Activated naive CD4-positive, alpha-beta T cell treated with anti-CD3 and anti-CD28 coated beads, Interleukin-2, amount 50 U/mL, for 16 hours (primary cell): ENCODE measurements at places on chromosomes 3 and 15.

GRCh38 chr3:84100861-84101260 is 857.9 kb upstream of the CADM2 start:
- DNase-seq = no peak

DNA sequence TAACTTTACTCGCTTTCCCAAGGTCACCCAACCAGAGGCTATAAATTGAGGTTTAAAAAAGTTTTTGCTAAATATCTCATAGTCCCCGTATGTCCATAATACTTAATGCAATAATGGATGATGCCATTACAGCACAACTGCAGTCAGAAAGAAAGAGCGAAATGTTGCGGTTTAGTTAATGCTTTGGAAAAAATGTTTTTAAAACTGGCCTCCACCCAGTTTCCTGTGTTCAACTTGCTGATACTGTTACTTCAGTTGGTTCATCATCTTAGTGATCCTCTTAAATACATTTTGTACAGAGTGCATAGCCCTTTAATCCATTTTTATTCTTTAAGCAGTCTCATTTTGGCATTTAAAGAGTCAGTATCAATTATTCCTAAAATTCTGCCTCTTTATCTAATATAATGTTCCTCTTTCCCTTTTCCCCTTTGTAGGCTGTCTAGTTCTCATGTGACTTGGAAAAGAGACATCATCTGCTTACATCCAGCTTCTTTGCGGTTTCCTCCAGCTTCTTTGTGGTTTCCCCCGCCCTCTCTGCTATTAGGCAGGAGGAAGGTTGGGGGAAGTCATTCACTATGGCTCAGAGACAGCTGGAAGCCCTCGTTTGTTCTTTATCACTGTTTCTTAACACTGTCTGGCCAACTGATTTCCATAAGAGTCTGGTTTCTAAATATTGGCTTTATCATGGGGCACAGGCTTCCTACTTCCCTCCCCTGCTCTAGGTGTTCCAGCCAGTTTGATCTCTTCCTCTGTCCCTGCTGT is 154.3 kb downstream of the GOLIM4 start:
- DNase-seq = no peak

GRCh38 chr3:68751888-68752287 is 180.5 kb downstream of the TAFA4 start:
- no peak for DNase-seq

GRCh38 chr3:161770484-161771386 is 274.1 kb downstream of the OTOL1 start:
- DNase-seq = no peak

DNA sequence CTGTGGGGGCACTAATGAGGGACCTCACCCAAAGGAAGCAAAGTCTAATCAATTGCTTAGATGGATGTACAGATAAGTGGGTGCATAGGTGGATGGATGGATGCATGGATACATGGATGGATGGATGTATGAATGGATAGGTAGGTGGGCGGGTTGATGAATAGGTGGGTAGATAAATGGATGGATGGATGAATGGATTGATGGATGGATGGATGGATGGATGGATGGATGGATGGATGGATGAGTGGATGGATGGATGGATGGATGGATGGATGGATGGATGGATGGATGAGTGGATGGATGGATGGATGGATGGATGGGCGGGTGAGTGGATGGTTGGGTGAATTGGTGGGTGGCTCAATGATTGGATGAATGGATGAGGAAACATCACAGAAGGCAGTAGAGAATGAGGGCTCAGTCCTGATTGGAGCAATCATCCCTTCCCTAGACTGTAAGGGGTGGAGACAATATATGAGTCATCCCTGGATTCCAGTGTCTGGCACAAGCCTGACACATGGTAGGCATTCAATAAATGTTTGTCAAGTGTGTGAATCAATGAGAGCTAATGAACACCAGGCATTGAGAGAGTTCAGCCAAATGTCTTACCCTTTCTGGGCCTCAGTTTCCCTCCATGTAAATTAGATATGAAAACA is 40.4 kb upstream of the PXYLP1 start:
- DNase-seq = no peak

DNA sequence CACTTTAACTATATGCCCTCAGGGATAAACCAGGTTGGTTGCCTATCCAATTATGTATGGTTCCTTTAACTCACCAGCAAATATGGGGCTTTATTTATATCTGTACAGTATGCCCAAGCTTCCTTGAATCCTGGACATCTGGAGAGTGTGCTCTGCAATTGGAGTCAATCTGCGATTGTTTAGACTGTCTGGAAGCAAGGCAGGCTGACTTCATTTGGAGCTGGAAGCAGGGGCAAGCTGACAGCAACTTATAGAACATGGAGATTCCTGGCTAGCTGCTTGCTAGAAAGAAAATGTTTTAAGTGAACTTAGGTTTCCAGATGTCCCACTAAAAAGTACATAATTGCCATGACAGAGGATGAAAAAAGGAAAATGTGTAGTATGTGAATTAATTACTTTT is 63.7 kb upstream of the TPRG1 start:
- DNase-seq = no peak

GRCh38 chr3:67832817-67833216 is 178.4 kb upstream of the SUCLG2 start:
- no peak for DNase-seq

DNA sequence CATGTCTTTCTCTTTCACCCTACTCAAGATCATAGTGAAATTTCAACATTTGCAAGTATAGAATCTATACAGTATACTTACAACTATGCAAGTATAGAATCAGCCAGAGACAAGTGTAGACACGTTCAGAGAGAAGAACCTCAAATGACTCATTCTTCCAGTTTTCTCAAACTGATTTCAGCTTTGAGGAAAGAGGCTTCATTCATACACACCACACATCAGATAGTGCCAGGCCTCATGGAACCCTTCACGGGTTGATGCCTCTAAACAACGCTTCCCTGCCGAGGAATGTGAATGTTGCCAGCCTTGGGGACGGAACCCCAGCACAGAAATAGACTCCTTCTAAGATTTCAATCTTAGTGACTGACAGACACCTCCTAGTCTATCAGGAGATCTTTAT is 135.7 kb downstream of the FOXP1 start:
- DNase-seq = no peak

- no peak for DNase-seq
Measured at GRCh38 chr15:66419471-66419870, 32.8 kb downstream of the MAP2K1 start.

DNA sequence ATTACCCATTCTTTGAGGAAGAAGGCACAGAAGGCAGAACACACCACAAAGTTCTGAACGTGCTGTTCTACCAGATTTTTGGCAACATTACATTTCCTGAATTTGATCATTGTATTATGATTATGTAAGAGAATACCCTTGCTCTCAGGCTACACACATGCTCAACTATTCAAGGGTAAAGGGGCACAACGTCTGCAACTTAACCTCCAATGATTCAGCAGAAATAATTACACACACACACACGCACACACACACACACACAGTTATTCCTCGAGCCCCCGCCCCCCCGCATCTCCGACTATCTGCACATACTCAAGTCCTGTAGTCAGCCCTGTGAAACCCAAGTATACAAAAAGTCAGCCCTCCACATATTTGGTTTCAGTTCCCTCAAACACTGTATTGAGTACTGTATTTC is 26.8 kb downstream of the RPN1 start:
- DNase-seq = no peak

GRCh38 chr15:25801586-25802284 is 61.4 kb downstream of the ATP10A start:
- DNase-seq = no peak

- no peak for DNase-seq
Measured at GRCh38 chr15:54307252-54307902, 329.1 kb downstream of the UNC13C start.

DNA sequence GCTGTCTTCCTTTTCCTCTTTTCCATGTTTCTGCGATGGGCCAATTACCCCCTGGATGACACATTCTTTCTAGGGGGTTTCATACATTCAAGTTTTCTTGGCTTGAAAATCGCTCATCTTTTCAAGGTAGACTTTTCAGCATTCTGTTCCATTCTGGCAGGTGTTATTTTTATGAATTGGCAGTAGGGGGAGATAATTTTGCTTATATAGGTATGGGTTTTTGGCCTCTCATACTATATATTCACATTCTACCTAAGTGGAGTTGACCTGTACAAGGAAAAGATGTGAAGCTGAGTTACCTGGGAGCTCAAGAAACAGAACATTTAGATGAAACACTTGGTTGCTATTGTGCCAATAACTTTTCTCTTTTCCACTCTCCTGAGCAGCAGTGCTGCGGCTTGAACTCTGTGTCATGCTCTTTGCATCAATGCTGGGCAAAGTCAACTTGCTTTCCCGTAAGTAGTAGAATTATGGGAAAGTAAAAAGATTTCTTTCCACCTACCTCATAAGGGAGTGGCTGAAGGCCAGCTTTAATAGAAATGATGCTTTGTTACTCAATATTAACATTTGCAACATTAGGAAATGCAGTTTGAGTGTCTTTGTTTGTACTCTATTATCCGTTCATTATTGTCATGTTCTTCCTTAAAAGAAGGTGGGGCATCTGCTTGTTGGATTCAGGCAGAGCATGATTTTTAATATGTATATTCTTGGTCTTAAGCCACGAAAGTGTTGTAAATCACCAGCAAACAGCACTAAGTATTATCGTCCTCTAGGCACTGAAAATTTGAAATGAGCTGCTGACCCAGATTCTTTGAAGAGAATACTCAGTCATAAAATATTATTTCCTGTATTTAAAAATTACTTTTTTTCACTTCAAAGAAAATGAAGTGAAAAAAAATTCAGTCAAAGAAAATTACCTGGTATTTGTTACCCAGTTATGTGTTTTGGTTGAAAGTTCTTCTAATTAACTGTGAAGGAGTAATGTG is 27.7 kb upstream of the MFSD1 start:
- DNase-seq = no peak

DNA sequence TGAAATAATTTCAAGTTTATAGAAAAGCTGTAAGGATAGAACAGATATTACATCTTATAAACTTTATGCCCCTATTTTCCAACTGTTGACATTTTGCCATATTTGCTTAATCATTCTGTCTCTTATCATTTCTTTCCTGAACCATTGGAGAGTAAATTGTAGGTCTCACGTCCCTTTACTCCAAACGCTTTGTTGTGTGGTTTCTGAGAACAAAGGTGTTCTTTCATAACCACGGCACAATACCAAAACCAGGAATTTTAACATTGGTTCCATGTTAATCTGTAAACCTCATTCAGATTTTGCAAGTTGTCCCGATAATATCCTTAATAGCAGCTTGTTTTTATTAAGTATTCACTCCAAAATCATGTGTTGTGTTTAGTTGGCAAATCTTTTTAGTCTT is 134.8 kb downstream of the AKAP13 start:
- DNase-seq = no peak

DNA sequence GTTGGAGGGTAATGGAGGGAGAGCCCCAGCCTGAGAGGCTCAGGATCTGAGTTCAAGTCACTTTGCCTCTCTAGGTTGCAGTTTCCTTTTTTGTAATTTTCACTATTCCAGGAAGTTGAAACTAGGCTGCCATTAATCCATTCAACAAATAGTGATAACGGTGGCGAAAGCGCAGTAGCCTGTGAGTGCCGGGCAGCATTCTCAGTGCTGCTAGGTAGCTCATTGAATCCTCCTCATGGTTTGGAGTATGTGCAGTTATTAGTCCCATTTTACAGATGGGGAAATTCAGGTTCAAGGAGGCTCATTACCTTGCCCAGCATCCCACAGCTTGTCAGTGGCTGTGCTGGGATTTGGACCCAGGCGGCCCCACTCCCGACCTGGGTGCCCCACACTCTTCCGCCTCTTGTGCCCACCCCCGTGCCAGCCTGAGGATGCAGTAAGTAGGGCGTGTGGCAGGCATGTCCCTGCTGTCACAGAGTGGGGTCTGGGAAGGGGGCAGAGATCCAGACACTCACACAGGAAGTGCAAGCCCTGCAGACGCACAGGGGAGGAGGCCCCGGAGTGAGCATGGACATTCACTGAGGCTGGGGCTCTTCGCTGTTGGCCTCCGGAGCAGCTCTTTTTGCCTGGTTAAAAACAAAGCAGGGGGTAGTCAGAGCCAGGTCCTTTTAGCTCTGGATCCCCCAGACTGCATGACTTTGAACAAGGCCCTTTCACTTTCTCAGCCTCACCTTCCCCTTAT is 58.8 kb downstream of the SLC6A6 start:
- DNase-seq = no peak

DNA sequence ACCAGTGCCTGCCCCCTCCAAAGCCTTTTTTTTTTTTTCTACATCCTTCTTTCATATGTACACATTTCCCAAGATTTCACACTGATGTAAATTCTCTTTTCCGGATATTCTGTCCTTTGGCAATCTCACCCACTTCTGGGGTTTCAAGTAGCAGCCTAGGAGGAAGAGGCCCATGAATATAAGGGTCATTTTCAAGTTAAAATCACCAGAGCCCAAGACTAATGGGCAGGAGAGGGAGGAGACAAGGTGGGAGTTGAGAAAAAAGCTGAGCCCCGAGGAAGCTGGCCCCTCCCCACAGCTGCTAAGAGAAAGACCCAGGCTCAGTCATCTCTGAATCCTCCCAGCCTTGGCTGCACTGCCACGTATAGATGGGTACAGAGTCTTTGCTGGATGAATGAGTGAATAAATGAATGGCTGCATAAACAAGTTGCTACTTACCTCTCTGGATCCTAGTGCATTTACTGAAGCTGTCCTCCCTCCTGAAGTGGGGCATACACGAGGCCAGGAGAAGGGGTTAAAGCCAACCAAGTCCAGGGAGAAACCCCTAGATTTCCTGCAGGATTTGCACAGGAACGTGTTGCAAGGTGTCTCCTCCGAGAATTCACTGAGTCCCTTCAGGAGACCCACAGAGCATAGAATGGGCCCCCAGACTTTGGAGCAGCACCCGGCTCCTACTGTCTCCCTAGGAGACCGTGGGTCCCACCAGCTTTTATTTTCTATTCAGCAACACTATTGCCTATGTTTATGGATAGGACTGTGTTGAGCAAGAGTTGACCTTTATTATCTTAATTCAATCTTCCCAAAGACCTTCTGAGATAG is 100.8 kb upstream of the LIPC start:
- DNase-seq = no peak

- no peak for DNase-seq
Measured at GRCh38 chr3:12590096-12590495, 33.2 kb downstream of the MKRN2 start.

- DNase-seq = no peak
Measured at GRCh38 chr3:73503781-73504180, 121.0 kb downstream of the PDZRN3 start.

DNA sequence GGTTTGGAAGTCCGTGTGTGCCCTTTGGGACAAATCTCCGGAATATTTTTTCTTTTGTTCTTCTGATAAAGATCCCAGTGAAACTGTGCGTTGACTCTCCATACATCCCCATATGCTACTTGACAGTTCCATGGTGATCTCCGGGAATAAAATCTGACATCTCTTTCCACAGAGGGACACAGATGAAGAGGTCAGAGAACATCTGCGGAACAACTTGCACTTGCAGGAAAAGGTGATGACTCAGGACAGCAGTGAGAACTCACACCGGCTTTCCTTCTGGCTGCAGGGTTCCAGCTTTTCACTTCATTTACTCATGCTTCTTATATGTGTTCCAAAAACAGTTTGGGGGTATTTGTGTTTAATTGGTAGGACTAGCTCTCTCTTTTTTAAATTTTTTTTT is 157.5 kb upstream of the CHRM5 start:
- no peak for DNase-seq

DNA sequence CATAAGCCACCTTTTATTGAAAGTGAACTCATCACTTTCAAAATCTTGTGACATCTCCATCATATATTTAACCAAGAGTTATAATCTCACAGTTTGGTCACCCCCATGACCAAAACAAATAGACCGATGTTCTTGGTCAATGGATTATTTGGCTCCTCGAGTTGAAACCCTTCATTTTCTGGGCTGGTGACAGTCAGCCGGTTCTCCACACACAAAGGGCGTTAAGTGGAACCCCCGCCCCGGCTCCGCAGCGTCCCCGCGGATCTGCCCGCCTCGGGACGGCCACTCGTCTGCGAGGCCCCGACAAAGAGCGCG is 772 bp downstream of the TSPAN3 start:
- DNase-seq = no peak

GRCh38 chr3:101725890-101726275 is 1.5 kb downstream of the CEP97 start:
- no peak for DNase-seq
